GM23338 (cell line): ENCODE measurements at places on chromosomes 7 and 10. TPM values are rescaled to one million over a fixed set of nuclear protein-coding genes. Genes with fewer than 3 reads are reported as not detected.

- no peak for DNase-seq
Measured at GRCh38 chr10:115989621-115990020, 283.4 kb downstream of the GFRA1 start.

The LBX1 gene
- not detected in 2 replicates for total RNA-seq

DNA sequence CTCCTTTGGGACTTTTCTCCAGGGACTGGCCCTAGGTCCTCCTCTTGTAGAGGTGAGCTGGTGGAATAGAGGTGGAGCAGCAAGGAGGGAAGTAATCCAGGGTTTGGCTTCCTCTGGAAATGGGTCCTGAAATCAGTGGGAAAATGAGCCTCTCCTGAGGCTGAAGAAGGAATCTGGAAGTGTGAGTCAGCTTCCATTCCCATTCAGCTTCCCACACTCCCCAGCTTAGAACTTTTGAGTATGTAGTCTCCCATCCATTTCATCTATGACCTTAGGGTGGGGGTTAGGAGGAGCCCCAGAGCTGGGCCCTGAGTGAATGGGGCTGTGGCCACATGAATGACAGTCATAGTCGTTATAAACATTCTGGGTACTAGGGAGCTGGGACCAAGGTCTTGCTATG, 17.7 kb downstream of the LDB1 start:
- DNase-seq, result no peak

The PLXDC2 gene
- 18.8 and 19.4 TPM in 2 replicates for total RNA-seq

DNA sequence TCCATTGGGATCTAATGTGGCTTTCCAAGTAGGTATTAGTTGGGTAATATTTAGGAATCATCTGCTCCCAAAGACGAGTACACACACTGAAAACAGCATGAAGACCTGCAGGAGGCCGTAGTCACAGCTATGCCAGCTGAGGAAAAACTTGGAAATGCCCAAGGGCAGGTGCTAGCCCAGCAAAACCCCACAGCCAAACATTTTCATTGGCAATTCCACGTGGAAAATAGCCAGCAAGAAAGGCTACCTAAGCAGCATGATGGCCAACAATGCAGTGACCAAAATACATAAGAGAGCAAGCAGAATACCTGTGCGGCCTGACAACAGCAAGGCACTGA, 32.7 kb downstream of the DOCK4 start:
- no peak for DNase-seq
